ENCODE measurements at places on chromosomes 6 and 20. TPM values are rescaled to one million over a fixed set of nuclear protein-coding genes. Genes with fewer than 3 reads are reported as not detected.

Gene ABRACL
- total RNA-seq, result 44.7 TPM

Gene BAG2
- total RNA-seq, result 9.4 TPM

Gene HEY2
- total RNA-seq, result not detected

Gene C6orf120
- 11.9 TPM for total RNA-seq

Gene MLIP
- not detected for total RNA-seq

Gene FOXA2
- total RNA-seq, result 12.9 TPM

Gene CAGE1
- total RNA-seq, result 0.10 TPM

Gene CLVS2
- not detected for total RNA-seq

Gene COL12A1
- 5.5 TPM for total RNA-seq

Gene TMEM14B
- 138 TPM for total RNA-seq

Gene THEMIS
- total RNA-seq, result not detected

Data from A549 treated with RU486 at 1 μM for 4 hours (cell line).